ENCODE measurements at places on chromosomes 11 and 22.
A peak's percentile ranks its signal among the peaks of the same experiment; 100 is the strongest.

GRCh38 chr22:19523240-19524169 lies 705 bp downstream of the CLDN5 start:
- DNase-seq, result no peak

DNA sequence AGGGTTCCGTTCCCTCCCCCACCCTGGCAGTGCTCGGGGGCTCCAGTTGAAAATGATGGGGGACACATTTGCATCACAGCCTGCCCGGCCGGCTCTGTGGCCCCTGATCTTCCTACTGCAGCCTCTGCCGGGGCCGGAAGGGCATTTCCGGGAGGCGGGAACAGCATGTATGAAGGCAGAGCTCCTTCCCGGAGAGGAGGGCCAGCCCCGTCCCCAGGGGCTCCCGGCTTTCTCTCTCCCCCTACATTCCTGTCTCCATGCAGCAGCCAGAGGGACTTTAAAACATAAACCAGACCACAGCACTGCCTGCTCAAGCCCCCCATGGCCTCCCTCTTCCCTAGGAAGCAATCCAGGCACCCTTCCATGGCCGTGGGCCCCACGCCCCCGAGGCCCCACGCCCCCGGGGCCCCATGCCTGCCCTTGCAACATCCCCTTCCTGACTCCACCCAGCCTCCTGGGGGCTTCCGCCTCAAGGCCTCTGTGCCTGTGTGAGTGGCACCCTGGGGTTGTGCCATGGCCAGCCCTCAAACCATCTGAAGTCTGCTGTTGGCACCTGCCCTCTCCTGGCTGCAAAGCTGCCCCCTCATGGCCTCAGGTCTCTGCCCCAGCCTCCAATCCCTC lies 73.1 kb downstream of the CDKN1C start:
- DNase-seq, result no peak

- no peak for DNase-seq
These were observed 29.1 kb upstream of the PAK1 start for GRCh38 chr11:77503006-77503405.

DNA sequence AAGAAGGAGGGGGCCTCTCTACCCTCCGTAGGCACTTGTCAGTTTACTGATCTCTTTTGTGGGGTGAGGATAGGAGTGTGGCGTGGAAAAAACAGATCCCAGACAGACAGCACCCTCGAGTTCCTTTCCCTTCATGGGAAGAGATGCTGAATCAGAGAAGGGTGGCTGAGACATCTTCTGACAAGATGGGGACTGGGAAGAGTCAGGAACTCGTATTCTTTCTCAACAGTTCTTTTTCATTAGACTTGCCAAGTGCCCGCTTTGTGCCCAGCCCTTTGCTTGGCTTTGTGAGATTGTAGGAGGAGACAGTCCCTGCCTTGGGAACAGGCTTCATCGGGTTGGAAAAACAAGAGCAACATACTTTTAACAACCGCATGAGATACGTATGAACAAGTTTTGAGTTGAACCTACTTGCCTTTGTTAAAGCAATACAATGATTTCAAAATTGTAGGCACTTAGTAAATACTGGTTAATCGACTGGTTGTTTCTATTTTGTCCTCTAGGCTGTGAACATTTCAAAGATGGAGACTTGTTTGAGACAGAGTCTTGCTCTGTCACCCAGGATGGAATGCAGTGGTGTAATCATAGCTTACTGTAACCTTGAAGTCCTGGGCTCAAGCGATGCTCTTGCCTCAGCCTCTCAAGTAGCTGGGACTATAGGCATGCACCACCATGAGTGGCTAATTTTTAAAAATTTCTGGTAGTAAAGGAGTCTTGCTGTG lies 1.1 kb downstream of the RRM1 start:
- peak; percentile 20 for DNase-seq

GRCh38 chr11:132307309-132308020 lies 937.0 kb downstream of the NTM start:
- DNase-seq, result no peak

DNA sequence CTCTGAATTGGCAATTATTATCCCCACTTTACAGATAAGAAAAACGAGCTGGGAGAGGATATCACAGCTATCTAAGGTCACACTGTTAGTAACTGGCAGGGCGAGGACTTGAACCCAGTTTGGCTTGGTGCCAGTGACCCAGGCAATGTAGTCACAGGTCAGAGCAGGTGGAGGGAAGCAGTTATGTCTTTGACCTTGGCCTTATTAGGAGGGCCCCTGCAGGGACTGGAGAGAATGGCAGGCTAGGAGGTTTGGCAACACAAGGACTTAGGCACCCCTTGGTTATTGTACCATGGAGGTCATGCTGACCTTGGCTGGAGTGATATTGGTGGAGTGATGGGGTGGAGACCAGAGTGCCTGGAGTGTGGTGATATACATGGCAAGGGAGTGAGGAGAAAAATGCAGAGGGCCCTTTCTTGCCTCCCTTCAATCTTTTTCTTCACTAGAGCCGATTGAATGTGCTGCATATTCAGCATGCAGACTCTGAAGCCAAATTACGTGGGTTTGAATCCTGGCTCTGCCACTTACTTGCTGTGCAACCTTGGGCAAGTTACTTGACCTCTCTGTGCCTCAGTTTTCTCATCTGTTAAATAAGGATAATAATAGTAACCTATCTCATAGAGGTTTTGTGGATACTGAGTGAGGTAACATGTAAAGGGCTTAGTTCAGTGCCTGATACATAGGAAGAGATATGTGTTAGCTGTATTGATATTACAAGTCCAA lies 92.7 kb upstream of the TBCEL start:
- DNase-seq, result no peak

DNA sequence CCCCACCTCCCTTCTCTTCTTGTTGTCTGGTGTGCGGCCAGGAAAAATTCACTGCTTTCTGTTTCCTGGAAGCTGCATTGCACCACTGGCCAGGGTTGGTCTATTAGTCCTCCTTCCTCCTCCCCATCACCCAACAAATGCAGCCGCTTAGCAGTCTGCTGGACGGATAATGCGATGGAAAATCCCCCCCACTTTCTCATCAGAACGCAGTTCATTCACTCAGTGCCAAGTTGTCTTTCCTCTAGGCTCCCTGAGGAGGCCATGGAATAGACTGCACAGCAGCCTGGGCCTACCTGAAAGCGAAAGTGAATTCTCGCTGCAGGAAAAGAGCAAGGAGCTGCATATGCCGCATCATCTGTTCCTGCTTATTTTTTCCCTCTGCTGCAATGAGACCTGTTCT lies 513.6 kb downstream of the METTL15 start:
- peak; percentile 19 for DNase-seq
